Cerebellar nuclear complex (tissue), 1 donor: ENCODE measurements at places on chromosomes 13 and 19.
A peak's percentile ranks its signal among the peaks of the same experiment; 100 is the strongest.

GRCh38 chr13:112244495-112245177, 131.5 kb upstream of the SPACA7 start:
- no peak for DNase-seq

DNA sequence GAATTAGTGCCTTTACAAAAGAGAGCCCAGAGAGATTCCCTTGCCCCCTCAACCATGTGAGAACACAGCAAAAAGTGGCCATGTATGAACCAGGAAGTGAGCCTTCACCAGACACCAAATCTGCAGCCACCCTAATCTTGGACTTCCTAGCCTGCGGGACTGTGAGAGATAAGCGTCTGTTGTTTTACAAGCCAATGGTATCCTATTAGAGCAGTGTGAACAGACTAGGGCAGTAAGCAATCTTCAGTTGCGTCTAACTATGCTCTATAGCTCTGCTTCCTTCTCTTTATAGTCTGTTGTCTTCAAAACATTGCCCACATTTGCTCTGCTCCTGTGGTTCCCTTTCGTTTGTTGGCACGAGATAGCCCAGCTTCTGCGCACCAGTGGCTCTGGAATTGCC, 109.5 kb upstream of the FNDC3A start:
- no peak for DNase-seq

DNA sequence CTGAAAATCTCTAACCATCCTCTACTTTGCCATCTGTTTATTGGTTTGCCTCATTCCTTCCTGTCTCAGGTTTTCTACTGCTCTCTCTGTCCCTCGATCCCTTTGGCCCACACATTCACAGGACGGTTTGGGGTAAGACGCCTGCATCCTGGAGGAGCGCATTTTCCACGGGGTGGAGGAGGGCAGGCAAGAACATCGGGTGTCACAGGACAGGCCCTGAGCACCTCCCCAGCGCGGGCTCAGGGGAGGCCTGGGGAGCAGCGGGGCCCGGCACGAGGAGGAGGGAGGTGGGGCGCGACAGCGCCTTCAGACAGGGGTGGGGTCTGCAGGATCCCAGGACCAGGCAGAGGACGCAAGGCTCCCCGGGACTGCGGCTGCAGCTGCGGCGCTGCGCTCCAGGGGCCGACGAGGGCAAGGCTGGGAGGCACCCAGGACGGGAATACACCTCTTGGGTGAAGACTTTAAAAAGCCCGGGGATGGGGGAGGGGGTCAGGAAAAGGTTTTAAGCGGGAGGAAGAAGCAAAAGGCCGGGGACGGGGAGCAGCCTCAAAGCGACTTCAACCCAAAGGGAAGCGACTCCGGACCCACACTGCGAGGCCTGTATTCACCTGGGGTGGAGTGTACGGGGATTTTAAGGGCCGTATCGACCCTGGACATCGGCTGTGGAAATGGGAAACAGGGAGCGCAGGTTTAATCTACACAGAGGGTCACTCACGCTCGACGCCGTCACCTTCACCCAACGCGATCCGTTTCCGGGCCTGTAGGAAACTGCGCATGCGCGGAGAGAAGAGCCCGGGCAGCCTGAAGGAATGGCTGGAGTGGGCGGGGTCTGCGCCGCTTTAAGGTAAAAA, at the start of gene ZNF415:
Gene ZNF415, minus strand, starts transcription at position 770 of the 851 bp plus-strand sequence. CDS start 10,234 bp downstream, outside the sequence.
- DNase-seq = peak; percentile 47

DNA sequence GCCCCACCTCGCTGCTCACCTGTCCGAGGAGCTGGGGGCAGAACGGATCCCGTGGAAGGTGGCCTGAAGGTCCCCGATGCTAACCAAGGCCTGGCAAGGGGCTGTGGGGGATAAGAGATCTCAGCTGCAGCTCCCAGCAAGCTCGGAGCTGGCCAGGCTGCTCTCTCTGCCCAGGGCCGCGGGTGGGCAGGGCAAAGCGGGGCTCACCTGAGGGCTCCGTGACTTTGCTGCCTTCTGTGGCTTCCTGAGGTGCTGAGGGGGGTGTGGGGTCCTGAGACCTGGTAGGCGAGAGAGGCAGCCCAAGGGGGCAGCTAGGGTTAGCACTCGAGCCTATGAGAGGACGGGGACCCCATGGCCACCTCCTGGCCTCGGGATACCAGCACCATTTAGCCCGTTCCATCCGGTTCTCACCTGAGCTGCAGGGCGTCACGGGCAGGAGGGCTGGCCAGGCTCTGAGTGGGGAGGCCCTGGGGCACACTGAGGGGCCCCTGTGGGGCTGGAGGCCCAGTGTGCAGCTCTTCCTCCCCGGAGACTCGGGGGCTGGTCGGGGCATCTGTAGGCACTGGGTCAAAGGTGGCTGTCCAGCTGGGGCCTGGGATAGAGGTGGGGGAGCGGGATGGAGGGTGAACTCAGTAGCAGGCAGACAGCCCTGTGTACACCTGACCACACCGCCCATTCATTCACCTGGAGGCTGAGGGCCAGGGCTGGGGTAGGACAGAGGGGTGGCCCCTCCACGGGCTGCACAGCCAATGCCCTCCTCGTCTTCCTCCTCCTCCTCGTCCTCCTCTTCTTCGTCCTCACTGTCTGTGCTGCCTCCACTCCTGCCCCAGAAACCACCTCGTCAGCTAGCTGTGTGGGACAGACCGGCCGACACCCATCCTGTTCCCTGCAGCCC, 3.1 kb upstream of the TMEM86B start:
- no peak for DNase-seq

- no peak for DNase-seq
Observed at GRCh38 chr13:105276571-105276970, 1258.9 kb downstream of the EFNB2 start.

GRCh38 chr13:97475011-97475410, 41.0 kb downstream of the RAP2A start:
- DNase-seq = no peak

GRCh38 chr13:29438769-29439168, 156.7 kb downstream of the SLC7A1 start:
- no peak for DNase-seq

DNA sequence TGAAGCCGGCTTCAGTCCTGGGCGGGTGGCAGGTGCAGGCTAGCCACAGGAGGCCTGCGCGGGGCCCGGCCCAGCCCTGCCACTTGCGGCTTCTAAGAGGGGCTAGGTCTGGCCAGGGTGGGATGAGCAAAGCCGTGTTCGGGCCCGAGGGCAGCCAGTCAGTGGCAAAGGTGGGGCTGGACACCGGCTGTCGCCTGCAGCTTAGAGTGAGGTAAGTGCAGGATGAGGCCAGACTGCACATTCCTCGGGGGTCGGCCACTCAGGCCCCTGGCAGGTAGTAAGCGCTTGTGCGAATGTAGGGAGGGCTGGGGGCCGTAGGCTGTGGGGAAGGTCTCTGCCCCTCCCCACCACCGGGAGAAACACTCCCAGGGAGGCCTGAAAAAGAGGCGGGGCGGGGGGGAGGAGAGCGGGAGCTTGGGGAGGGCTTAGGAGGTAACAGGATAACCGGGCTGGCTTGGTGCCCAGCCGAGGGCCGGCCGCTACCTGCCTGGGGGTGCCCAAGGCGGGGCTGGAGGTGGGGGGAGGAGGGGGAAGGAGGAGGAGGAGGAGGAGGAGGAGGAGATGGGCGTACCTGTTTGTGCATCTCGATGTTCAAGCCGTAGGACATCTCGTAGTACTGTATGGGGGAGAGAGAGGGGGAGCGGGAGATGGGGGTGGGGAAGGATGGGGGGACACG, 6.4 kb downstream of the TLE5 start:
- peak; percentile 22 for DNase-seq

GRCh38 chr19:28968721-28969120, 244.2 kb downstream of the UQCRFS1 start:
- DNase-seq = no peak

DNA sequence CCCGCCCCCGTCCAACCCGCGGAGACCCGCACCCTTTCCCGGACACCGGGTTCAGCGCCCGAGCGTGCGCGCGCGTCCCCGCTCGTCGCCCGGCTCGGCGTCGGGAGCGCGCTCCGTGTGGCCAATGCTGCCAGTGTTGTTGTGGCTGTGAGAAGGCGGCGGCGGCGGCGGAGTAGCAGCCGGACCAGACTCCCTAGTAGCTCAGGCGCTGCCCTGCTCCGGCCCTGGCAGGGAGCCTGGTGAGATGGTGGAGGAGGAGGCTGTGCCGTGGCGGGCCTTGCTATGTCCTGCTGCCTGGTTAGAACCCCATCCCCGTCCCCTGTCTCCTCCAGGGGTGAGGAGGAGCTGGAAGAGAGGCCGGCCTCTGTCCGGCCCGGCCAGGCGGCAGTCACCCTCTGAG, 553.2 kb downstream of the TUBA3C start:
- DNase-seq = no peak

- no peak for DNase-seq
Observed at GRCh38 chr13:71018995-71019394, 848.0 kb downstream of the DACH1 start.

GRCh38 chr19:35088131-35088913, 27.3 kb upstream of the FXYD3 start:
- DNase-seq = no peak

GRCh38 chr13:24272452-24273161, 36.8 kb upstream of the C1QTNF9 start:
- DNase-seq = no peak

DNA sequence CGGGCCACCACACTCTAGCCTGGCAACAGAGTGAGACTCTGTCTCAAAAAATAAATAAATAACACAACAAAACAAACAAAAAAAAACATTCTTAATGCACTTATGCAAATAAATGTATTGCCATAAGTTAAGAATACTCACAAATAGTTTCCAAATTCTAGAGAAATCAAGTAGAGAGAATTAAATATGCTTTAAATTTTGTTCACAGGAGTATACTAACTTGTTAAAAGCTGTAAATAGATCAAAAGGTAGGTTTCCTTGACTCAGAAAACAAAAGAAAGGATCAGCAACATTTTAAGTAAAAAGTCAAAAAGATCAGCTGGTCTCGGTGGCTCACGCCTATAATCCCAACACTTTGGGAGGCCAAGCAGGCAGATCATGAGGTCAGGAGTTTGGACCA, 50.5 kb upstream of the ZNF429 start:
- no peak for DNase-seq

DNA sequence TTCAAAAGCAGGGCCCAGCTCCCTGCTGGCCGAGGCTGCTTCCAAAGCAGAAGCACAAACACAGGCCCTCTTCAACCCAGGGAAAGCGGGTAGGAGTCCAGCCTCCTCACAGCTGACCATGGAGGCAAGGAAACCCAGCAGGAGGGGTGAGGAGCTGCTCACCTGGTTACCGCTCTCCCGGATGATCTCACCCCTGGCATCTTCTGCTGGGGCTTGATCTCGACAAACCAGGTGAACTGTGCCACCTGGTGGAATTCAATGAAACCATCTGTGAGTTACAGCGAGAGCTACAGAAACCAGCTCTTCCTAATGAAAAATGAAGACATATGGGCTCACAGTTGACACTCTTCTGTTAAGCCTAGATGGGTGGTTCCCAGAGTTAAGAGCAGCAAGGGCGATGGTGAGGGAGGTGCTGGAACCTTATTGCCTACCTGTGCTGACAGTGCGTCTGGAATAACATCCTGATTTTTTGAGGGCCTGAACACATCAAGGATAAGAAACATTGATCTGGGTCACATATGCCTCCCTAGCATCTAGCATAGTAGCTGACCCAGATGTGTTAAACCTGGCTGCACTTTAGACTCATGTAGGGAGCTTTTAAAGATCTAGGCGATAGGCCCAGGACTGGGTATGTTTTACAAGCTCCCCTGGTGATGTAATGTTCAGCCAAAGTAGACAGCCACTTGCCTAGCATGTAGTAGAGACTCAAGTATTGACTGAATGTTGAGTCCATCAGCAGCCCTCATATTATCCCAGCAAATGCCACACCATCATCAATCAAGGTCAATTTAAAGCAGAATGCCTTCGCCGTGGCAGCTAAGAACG, 6.1 kb downstream of the DHRS12 start:
- DNase-seq = peak; percentile 87

DNA sequence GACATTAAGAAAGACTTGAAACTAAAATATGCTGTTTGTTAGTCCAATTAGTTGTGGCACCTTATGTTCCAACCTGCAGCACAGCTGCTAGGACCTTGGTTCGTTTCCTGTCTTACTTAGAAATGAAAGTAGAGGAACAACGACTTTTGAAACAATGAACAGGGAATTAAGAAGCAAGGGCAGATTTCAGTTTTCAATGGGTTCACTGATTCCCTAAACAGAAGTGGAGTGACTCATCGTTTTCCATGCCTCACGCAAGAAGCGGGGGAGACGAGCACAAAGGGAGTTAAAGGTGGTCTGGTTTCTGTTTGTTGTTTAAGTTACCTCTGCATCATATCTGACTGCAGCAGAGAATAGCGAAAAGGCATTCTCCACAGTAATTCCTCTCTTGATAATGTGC, 44.8 kb downstream of the PHF11 start:
- no peak for DNase-seq

GRCh38 chr19:6740589-6741343, 1.3 kb downstream of the TRIP10 start:
- DNase-seq = no peak

DNA sequence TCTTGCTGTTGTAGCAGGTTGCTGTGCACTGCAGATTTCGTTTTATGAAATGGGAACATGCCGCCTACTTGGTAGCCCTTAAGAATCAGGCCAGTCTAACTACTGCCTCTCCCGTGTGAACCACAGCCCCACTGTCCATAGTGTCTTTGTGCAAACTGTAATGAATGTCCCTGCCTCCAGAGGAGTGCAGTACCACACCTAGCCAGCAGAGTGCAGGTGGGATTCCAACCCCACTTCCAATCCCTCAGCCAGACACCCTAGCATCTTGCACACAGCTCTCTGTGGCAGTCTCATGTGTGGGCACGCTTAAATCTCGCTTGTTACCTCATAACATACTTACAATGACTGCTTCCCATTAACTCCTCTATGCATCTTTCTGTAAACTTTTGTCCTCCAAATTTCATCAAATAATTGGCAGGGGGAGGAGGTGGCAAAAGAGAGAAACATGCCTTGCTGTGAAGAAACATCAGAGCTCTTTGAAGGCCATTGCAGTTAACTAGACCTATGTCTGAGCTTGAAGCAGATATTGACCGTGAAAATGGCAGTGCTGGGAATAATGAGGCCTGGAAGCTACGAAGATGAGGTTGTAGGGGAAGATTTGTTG, 47.2 kb downstream of the ZAR1L start:
- DNase-seq = no peak

DNA sequence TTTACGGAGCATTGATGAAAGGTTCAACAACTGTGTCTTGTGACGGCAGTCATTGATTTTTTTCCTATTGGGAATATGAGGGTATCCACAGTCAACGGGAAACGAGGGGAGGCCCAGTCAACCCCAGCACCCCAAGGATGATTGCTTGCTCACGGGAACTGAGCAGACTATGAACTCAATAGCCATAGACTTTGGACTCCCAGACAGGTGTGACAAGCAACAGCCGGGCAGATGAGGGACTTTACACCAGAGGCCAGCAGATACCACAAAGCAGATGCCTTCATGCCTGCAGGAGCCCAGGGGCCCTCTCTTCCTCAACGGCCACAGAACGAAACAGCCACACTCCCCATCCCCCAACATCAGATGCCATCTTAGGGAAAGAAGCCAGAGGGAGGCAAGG, 80.3 kb upstream of the FLT1 start:
- no peak for DNase-seq

- no peak for DNase-seq
Observed at GRCh38 chr13:97079726-97080125, 85.5 kb upstream of the OXGR1 start.

- no peak for DNase-seq
Observed at GRCh38 chr19:5229778-5230335, 110.8 kb downstream of the PTPRS start.
